ENCODE measurements at places on chromosomes 12 and 14.

DNA sequence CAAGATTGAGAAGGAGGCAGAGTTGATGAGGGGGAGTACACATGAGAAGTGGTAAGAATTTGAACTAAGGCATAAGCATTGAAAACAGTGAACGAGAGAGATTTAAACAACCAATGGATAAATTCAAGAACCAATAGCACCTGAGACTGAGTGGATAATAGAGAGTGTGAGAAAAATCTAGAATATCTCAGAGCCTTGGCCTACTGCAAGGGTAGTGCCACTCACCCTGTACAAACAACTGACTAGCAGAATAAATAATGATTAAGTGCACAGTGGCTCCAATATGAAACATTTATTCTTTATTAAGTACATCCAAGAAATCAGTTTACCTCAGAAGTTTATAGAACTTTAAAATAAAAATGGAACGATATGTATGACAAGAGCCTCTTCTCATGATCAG lies 54.4 kb downstream of the CAPS2 start:
- no peak for DNase-seq

DNA sequence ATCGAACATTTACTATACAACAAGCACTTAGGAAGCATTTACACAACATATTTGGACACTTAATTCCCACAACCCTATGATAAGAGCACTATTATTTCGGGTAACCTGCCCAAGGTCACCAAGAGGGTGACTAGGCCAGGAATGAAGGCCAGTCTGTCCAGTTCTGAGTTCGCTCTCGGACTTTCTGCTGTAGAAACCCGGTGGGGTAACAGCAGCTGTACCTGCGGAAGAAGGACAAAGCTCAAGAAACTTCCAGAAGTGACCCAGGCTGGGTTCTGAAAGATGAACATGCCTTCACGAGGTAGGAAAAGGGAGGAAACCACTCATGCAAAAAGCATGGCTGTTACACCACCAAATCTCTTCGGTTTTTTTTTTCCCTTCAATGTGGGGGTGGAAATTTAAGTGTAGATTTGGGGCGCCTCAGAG lies 10.8 kb downstream of the PLA2G1B start:
- DNase-seq, result no peak

DNA sequence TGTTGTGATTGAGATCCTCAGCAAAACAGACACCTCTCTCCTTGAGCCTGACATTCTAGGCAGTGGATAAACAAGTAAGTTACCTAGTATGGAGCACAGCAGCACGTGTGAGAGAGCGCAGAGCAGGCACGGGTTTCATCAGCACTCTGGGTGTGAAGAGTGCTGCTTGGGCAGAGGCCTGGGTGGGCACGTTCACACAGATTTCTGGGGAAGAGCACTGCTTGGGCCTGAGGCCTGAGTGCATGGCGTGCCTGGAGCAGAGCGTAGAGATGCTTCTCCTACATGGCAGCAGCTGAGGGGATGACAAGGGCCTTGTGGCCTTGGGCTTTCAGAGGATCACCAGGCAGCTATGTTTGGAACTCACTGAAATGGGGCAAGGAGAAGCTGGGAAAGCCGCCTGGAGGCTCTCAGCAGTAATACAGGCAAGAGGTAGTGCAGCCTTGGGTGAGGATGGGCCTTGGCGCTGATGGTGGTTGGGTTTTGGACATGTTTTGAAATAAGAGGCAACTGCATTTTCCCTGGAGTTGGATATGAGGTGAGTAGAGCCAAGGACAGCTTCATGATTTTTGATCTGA lies 17.6 kb downstream of the CKB start:
- no peak for DNase-seq

DNA sequence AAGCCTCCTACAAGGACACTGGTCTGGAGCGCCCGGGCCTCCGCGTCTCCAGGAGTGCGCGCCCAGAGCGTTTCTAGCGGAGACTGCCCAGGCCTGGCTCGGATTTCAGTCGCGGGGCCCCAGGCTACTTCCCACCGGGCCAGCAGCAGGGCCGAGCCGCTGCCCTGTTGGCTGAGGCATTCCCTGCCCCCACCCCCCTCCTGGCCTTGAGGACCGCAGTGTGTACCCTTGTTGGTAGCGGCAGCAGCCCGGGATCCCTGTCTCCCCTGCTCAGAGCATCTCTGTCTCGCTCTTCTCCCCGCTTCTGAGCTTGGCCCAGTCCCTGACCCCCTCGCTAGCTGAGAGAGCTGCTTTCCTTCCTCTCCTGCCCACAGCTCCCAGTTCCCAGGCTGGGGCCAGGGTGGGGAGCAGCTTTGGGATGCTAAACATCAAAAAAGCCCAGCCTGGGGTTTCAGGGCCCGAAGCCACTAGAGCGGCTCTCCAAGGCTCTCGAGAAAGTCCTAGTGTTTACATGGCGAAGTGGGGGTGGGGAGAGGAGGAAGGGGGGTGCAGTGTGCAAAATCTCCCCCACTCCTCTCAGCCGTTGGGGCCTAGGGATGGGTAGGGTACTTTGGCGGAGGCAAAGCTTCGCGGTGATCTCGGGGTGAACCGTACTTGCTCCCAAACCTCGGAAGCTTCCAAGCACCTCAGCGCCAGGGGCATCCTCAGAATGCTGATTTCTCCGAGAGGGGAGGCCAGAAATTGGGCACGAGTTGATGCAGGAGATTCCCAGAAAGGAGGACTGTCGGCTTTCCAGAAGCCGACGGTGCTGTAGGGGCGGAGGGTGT lies 6.4 kb downstream of the NKX2-1 start:
- DNase-seq, result no peak

- DNase-seq, result no peak
These were observed 4.3 kb upstream of the MYF6 start for GRCh38 chr12:80702889-80703805.

DNA sequence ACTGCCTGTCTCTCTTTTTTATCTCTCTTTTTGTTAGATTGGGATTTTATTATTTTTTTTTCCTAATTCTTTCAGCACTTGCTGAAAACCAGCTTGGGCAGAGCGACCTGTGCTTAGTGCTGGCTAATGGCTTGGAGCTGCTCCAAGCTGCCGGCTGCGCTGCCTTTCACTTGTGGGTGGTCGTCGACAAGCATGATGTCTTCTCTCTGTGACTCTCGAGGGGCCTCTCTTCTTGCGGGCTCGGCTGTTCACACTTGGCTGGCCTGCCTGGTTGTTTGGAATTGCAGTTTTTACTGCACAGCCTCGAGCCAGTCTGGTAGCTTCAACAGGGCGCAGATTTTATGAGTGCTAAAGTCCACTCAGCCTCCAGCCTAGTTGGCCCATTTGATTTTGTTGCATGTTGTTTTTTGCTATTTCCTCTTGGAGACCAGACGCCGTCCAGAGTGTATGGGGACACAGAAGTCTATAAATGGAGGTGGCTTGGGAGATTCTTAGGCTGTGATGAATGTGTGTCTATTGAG lies 18.6 kb downstream of the TPCN1 start:
- no peak for DNase-seq

DNA sequence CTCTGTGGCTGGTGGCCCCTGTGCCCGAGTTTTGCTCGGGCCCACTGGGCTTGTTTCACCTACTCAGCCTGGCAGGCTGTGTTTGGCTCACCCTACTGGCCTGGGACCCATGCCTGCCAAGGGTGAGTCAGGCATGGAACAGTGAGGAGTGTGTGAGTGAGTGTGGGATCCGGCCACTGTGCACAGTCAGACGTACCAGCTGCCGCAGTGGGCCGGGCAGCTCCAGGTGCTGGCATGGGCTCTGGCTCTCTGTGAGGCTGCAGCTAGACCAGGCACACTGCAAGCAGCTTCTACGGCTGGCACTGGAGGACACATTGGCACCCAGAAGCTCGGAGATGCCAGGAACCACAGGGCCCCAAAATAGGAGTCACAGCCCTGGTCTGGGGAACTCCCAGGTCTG lies 40.6 kb downstream of the HSD17B6 start:
- DNase-seq, result no peak

GRCh38 chr12:6970096-6970527 lies 352 bp downstream of the PHB2 start:
- DNase-seq, result no peak

DNA sequence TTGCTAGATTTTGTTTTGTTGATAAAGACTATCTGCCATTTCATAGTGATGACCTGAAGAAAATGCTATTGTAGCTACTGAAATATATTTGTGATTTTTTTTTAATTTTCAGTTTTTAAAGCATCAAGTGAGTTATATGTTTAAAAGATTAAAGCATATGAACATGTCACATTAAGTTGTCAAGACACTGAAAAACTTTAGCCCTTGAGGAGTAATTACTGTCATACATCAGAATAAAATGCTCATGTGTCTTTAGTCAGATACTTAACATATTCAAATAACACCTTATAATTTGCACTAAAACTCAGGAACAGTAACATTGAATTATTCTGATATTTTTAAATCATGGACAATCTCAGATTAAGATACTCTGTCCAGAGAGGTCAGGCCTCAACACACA lies 108.1 kb upstream of the ATXN7L3B start:
- no peak for DNase-seq

- no peak for DNase-seq
These were observed 591.3 kb downstream of the LRFN5 start for GRCh38 chr14:42198010-42198409.

DNA sequence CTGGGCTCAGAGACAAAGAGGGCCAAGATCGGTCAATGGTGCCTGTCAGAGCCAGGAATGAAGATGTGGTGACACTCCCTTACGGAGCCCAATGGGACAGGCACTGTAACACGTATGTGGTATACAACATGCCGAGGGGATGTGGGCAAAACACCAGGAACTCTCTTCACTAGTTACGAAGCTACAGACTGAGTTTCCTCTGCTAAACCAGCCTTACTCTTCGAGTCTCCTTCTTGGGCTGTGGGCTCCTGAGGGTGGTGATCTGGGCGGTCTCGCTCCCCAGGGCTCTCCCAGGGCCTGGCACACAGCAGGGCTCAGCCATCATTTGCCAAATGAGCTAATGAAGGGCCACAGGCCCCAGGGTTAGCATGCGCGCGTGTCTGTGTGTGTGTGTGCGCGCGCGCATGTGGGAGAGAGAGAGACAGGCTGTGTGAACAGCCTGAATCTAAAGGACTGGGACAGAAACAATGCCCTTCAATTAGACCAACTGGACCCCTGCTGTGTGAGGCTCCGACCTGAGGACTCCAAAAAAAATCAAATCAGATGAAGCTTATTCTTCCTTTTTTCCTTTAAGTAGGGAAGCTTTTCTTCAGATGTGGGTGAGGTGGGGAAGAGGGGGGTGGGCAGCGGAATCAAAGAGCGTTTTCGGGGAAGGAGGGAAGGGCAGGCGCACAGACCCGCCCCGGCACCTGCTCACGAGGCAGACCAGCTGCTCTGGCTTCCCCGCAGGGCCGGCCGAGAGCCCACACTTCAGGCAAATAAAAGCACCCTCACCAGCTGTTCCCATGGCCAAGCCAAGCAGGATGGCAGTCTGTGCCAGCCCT lies 42.5 kb downstream of the CCDC88C start:
- DNase-seq, result no peak

DNA sequence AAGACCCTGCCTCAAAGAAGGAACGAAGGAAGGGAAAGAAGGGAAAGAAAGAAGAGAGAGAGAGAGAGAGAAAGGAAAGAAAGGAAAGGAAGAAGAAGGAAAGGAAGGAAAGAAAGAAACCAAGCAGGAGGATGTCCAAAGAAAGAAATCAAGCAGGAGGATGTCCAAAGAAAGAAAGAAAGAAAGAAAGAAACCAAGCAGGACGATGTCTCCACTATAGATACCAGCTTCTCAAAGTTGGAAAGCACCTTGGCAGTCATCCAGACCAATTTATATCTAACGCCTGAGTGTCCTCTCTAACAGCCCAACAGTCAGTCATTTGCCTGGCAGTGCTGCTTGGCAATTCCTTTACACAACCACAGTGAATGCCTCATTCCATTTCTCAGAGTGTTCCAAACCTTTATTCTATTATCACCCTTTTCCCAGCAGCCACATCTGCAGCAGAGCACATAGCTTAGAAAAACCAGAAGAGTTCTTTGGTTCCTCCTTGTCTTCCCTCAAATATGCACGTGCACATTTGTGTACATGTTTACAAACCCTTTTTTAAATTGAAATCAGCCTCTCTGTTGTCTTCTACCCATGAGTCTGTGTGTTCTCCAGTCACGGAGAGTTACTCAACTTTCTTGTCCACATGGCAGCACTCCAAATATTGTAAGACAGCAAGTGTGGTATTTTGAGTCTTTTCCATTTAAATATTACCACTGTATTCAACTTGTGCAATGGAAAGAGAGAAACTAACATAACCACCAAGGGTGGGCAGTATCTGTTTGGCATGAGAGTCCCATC lies 138.4 kb downstream of the STXBP6 start:
- no peak for DNase-seq

DNA sequence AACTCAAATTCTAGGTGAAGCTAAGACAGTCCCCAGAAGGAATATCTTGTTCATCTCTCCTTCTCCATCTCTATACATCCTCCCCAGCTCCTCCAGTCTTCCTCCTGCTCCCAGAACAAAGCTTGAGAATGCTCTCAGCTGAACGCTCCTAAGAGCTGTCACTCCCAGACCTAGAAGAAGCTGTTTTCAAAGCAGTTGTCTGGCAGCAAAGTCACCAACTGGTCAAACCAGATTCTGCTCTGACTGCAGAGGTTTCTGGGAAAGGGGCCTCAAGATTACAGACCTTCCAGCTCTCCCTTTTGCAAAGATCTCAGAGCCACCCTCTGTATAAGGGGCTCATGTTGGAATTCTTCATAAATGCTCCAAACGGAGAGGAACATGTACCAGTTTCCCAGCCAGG lies 9.6 kb upstream of the HSPB8 start:
- no peak for DNase-seq

DNA sequence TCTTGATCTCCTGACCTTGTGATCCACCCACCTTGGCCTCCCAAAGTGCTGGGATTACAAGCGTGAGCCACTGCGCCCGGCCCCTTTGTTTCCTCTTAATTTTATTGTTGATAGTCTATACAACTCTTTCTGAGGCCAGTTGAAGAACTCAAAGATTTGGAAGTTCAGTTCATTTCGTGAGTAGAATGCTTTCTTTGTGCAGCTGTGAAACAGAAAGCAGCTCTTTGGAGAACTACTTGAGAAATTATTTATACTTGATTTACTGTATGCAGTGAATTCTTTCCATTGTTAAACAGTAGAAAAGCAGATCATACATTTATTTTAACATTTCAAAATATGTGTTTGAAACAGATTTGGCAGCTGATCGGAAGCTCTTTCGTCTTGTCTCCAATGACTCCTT lies 69.3 kb downstream of the PCNX1 start:
- DNase-seq, result no peak

DNA sequence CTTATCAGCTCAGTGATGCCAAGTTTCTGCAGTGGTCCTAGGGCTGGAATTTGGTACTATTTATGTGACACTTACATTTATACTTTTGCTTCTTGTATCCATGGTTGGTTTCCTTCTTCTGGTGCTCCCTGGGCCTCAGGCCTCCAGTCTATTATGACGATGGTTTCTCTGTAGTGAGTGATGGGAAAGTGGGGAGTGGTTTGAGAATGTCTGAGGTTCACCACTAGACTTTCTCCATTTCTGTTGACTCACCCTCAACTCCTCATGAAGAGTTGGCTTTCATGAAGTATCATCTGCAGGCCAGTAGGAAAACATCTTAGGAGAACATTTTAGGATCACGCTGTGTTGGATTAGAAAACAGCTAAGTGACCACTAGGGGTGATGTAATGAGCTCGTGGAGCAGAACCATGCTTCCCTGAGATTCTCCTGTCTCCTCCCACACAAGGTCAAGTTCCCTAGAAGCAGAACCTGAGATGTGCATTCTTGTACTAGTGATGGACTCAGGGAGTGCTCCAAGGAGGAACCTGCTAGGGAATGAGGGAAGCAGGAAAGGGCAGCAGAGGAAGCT lies 32.1 kb downstream of the RPH3A start:
- DNase-seq, result no peak

GRCh38 chr14:38226366-38226765 lies 18.7 kb downstream of the SSTR1 start:
- DNase-seq, result no peak

Data from stimulated activated CD4-positive, alpha-beta T cell treated with anti-CD3 and anti-CD28 coated beads, TNF-alpha, amount 100 ng/mL, for 24 hours (primary cell).